ENCODE measurements at places on chromosomes 5 and 9. TPM values are rescaled to one million over a fixed set of nuclear protein-coding genes. Genes with fewer than 3 reads are reported as not detected.

Gene HTR4
- not detected for total RNA-seq

Gene RNF183
- not detected for total RNA-seq

GRCh38 chr5:13934921-13935320 is 9.6 kb downstream of the DNAH5 start:
- DNase-seq = no peak

DNA sequence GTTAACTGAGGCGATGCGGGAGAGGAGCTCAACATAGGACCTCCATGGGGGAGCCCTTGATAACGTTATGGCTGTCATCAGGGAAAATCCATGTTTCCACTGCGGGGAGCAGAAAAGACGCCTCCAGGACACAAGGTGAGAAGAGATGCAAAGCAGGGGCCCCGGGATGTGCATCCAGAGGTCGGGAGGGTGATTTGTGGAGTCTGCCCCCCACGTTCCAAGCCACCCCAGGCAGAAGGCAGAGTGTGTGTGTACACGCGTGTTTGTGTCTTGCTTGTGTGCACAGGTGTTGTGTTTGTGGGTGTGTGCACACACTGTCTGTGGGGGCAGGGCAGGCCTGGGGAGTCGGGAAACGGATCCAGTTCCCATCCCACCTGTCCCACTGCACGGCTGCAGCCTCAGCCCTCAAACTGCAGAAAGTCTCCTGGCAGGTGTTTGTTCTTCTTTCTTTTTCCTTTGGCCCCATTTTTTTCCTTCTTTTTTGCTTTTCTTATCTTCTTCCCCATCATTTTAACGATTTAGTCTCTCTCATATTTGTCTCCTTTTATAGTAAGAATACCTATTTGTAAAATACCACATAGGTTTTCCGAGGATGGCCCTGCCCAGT is 17.4 kb upstream of the PLEKHG4B start:
- DNase-seq = peak; percentile 54
